ENCODE measurements at places on chromosomes 2 and 18. TPM values are rescaled to one million over a fixed set of nuclear protein-coding genes. Genes with fewer than 3 reads are reported as not detected.

- DNase-seq: peak; percentile 59
These were observed 125.6 kb downstream of the PLB1 start for GRCh38 chr2:28621172-28622100.

DNA sequence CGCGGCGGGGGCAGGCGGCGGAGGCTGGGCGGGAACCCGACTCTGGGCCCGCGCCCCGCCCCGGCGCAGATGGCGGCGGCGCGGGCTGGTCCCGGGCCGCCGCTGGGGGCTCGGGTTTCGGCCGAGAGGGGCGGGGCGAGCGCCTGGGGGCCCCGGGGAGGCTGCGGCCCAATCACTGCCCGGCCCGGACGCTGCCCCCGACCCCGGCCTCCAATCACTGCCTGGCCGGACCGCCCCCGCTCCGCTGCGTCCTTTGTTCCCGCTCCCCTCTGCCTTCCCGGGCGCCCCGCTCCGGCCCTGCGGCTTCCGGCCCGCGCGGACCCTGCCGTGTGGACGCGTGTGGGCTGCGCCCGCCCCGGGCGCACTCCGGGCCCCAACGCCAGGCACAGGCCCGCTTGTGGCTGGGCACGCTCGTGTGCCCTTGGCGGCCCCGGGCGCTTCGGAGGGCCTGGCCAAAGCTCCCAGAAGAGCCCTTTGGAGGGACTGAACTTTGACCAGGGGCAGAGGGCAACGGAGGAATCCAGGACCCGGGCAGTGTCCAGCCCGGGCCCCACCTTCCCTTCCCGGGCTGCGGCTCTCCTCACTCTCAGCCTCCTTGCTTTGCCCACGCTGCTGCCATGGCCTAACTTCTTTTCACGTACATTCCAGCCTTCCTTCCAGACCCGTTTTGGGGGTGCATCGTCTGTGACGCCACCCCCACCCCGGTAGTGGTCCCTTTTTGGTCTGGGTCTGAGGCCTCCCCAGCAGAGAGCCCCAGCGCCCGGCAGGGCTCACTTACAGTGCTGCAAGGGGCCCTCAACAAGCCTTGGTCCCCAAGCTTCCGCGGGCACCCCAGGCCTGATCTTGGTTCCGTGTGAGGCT is 27.1 kb upstream of the PTMA start:
- peak; percentile 93 for DNase-seq

- peak; percentile 81 for DNase-seq
These were observed 24.9 kb downstream of the GLI2 start for GRCh38 chr2:120760446-120761135.

Gene SOX11
- total RNA-seq: not detected

Gene TMEM37
- 11.6 TPM for total RNA-seq

DNA sequence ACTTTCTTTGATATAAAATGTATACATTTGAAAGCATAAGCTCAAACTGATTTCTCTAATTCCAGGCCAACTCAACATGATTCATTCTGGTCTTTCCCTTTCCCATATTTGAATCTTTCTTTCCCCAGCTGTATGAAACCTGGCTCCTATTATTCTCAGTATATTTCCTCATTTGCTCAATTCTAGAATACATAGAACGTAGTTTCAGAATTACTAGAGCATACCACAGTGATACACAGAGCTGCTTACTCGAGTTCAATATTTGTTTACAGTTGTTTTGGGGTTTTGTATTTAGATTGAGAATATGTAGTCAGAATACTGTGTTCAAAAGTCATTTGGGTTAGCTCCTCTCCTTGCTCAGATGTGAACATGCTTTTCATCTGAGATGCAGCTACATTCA is 43.0 kb downstream of the TNFRSF11A start:
- no peak for DNase-seq

DNA sequence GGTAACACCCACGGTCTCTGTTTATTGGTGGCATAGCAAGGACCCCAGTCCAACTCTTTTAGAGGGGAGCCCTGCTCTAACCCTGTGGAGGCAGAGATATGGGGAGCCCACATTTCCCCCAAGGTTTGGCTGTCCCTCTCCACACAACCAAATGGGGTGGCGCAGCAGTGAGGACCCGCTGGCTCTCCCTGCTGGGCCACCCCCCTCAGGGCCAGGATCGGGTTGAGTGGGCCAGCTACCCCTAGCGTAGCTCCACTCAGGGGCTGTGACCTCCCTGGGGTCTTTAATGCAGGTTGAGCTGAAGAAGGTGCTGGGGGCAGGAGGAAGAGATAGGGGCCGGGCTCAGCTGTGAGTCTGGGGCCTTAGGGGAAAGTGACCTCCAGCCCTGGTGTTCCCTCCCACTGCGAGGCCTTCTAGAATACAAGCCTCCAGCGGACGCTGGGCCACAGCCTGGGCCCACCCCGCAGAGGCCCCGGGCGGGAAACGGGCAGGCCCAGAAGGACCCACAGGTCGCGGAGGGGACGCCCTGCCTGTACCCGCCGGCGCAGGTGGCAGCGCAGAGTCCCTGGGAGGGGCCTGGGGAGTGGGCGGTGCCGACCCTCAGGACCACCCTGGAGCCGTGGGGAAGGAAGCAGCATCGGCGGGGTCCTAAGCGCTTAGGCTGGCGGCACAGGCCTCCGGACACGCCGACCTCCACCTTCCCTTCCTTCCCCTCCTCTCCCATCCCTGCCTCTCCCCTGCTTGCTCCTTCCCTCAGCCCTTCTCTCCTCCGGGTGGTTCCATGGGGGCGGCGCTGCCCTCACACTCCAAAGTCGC is 9.6 kb downstream of the CROCC2 start:
- no peak for DNase-seq

Measured in ovary (tissue), 10 donors.